Neural crest cell (in vitro differentiated cells): ENCODE measurements at places on chromosomes 2 and 18.

GRCh38 chr18:47985866-47986265 lies 55.4 kb upstream of the SMAD2 start:
- no peak for DNase-seq

GRCh38 chr2:236237468-236238190 lies 26.6 kb downstream of the ASB18 start:
- no peak for DNase-seq

DNA sequence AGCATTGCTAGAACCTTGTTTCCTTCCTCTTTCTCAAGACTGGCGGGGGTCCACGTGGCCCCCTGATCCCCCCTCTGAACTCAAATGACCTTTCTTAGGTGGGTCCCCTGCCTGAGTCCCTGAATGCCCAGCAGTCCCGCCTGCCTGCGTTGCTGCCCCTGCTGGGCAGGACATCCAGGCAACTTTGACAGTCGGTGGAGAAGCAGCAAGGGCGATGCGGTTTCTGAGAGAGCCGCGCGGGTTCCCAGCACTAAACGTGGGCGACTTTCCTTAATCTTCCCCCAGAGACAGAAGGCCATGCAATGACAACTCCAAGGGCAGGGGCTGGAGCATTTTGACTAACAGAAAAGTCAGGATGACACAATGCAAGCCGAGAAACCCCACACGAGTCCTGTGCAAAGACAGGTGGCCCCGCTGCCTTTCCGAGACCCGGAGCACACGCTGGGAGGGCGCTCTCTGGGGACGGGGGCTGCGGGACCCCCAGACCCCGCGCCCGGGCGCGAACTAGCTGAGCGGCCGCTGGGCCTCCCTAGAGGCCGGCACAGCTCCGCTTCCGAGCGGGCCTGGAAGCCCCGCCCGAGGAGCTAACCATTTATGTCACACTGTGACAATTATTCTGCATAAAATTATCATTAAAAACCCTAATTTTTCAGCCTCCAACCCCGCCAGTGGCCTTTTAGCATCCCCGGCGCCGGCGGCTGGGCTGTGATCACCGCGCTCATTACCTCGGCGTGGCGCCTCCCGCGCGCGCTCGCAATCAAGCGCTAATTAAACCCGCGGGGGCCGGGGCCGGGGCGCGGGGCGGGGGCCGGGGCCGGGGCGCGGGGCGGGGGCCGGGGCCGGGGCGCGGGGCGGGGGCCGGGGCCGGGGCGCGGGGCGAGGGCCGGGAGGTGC lies 27.4 kb downstream of the ASB18 start:
- DNase-seq, result no peak

GRCh38 chr2:110910423-110910822 lies 178.1 kb downstream of the ACOXL start:
- DNase-seq, result no peak

DNA sequence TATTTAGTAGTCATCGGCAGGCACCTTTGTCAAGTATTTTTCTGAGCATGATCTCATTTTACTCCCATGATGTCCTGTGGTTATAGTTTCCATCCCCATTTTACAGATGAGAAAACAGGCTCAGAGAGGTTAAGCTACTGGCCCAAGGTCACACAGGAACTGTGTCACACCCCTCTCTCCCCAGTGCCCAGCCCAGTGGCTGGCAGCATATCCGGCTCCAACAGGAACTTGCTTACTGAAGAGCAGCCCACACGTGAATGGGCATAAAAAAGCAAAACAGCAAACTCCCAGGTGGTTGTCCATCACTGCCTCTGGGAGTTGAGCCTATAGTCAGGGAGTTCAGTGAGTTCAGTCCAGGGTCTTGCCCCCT lies 8.3 kb upstream of the KLF11 start:
- DNase-seq, result no peak
